Right renal cortex interstitium (tissue), 3 donors: ENCODE measurements at places on chromosomes 6 and 20. TPM values are rescaled to one million over a fixed set of nuclear protein-coding genes. Genes with fewer than 3 reads are reported as not detected.

Gene RARS2
- 58.9 TPM for polyA plus RNA-seq

Gene OSTM1
- polyA plus RNA-seq: 37.5 TPM

- peak; percentile 17 for DNase-seq
Observed at GRCh38 chr6:11094411-11094851, 797 bp downstream of the SMIM13 start.

GRCh38 chr6:38755874-38756273 lies 40.8 kb downstream of the DNAH8 start:
- no peak for DNase-seq

DNA sequence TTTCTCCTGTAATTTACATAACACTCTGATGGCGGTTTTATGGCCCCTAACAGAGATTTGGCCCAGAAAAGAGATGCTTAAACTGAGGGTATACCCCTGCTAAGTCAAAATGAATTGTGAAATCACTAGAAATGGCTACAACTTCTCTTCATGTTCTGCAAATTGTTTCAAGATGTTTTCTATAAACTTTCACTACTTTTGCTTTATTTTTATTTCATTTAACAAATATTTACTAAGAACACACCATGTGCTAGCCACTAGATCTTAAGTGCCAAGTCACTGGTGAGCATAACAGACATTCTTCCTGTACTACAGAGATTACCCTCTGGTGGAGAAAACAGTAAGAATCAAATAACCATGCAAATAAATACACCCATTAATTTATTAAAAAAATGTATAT lies 87.6 kb downstream of the KCNQ5 start:
- no peak for DNase-seq

DNA sequence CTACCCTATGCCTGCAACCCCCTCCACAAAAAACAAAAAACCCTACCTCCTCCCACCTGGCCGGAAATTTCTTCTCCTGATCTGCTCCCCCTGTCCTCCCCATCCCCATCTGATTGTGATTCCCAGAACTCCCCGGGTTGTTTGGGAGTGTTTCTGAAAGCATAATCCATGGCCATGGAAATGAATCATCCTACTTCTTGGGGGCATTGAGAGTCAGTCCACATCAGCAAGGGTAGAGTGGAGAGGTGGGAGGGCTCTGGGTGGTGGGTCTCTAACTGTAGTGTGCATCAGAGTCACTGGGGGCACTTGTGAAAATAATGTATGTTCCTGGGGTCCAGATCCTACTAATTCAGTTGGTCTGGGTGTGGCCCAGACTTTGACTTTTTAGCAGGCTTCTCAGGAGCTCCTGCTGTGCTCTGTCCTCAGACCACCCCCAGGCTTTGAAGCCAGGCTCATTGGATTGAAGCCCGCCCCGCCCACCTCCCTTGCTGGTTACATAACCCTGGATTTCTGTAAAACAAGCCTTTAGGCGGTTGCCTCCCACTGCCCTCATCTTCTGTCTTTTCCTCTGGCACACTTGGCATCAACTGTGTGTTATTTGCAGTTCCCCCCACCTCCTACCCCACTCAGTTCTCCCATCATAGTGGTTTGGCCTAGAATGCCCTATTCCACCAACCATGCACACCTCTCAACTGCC lies 10.5 kb downstream of the PIGT start:
- DNase-seq: no peak

GRCh38 chr20:23050076-23050838 lies 785 bp upstream of the THBD start:
- no peak for DNase-seq
